ENCODE measurements at places on chromosomes 7 and 10.

DNA sequence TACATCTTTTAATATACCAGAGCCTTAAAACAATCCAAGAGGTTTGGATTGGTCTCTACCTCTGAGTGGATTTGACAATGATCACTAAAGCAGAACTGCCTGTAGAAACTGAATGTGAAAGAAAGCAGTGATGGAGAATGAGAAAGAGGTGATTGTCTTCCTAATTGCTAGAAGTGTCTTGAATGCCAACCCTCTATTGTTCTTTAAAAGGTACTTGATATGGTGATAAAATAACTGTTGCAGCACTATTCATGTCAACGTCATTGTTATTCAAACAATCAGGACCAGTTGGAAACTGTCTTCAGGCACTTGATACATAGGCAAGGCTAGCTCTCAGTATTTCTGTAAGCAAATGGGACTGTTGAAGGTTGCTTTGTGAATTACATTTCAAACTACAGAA is 47.9 kb upstream of the ITPRID1 start:
- no peak for DNase-seq

GRCh38 chr10:8069627-8070026 is 15.1 kb downstream of the GATA3 start:
- DNase-seq, result no peak

GRCh38 chr7:925601-926000 is 28.9 kb downstream of the ADAP1 start:
- DNase-seq, result no peak

- DNase-seq, result peak; percentile 50
These were observed 14.6 kb upstream of the ZEB1 start for GRCh38 chr10:31304291-31304970.

GRCh38 chr7:73647725-73648592 is 19.7 kb upstream of the VPS37D start:
- no peak for DNase-seq

GRCh38 chr7:130069179-130069977 is 956 bp upstream of the KLHDC10 start:
- no peak for DNase-seq

GRCh38 chr10:119770928-119771327 is 45.1 kb downstream of the INPP5F start:
- DNase-seq, result peak; percentile 37

- peak; percentile 21 for DNase-seq
These were observed 214.0 kb downstream of the MDFIC start for GRCh38 chr7:115135769-115136410.

DNA sequence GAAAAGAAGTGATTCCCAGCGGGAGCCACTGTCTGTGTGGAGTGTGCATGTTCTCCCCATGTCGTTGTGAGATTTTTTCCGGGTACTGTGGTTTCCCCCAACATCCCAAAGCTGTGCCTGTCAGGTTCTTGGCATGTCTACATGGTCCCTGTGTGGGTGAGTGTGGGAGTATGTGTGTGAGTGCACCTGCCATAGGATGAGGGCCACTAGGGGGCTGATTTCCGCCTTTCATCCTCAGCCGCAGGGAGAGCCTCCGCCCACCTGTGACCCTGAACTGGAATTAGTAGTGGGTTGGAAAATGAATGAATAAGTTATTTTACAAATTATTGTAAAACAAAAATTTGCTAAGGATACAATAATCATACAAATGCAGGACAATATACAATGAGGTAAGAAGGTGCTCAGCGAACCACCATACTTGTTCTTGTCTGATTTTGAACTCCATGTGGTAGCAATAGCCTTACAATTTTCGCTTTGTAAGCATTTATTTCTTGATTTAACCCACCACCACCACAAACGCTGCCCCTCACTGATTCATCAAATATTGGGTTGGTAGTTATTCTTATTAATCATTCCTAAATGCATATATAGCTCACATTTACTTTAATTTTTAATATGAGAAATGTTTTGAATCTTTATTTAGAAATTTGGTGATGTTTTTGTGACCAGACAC is 641.2 kb upstream of the VSTM2A start:
- DNase-seq, result no peak

GRCh38 chr10:21700474-21700873 is 166.4 kb downstream of the MLLT10 start:
- no peak for DNase-seq

DNA sequence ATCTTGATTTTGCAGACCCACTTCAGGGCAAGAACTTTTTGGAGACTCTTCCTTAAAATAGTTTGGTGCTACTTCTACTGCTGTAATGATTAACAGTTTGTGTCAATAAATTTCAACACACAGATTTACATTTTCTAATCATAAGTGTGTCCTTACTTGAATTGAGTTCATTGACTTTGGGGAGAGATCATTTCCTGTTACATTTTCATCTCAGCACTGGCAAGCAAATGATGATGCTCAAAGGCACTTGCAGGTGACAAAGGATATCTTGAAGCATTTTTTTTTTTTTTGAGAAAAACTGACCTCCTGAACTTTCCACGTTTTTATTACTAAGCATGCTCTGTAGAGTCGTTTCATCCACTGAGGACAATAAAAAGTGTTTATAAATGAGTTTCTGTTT is 52.7 kb downstream of the GPR85 start:
- DNase-seq, result no peak

GRCh38 chr10:6200440-6200733 is 2.3 kb upstream of the PFKFB3 start:
- no peak for DNase-seq
